ENCODE measurements at places on chromosomes 6 and 20. TPM values are rescaled to one million over a fixed set of nuclear protein-coding genes. Genes with fewer than 3 reads are reported as not detected.

GRCh38 chr20:57819691-57820380 lies 110.0 kb upstream of the PMEPA1 start:
- DNase-seq = no peak

- no peak for DNase-seq
These were observed 563.3 kb upstream of the MAP3K7 start for GRCh38 chr6:91149956-91150705.

DNA sequence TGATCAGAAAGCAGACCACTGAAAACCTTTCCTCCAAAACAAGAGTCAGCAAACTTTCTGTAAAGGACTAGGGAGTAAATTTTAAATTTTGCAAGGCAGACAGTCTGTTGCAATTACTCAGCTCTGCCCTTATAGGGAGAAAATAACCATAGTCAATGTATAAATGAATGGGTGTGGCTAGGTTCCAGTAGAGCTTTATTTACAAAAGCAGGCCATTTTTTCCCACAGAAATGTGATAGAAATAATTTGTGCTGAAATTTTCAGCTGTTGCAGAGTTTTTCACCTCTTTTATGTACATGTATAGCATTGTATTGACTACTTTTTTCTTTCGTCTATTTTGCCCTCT lies 7.7 kb downstream of the AMD1 start:
- no peak for DNase-seq

DNA sequence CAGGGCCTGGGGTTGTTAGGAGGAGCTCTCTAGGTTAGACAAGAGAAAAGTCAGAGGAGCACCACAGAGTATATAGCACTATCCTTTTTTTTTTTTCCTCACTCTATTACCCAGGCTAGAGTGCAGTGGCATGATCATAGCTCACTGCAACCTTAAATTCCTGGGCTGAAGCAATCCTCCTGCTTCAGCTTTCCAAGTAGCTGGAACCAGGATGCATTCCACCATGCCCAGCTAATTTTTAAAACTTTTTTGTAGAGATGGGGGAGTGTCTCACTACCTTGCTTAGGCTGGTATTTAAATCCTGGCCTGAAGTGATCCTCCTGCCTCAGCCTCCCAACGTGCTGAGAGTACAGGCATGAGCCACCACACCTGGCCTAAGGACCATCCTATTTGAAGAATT lies 19.3 kb upstream of the AKIRIN2 start:
- no peak for DNase-seq

- no peak for DNase-seq
These were observed 27.9 kb upstream of the ZFP64 start for GRCh38 chr20:52219441-52219840.

GRCh38 chr20:53923566-53924369 lies 146.6 kb downstream of the BCAS1 start:
- DNase-seq = no peak

- DNase-seq = peak; percentile 54
These were observed 571 bp upstream of the FOXC1 start for GRCh38 chr6:1609041-1609647.

GRCh38 chr6:33040157-33040556 lies 30.8 kb upstream of the HLA-DOA start:
- no peak for DNase-seq

GRCh38 chr6:40322336-40322735 lies 264.8 kb downstream of the LRFN2 start:
- DNase-seq = no peak

DNA sequence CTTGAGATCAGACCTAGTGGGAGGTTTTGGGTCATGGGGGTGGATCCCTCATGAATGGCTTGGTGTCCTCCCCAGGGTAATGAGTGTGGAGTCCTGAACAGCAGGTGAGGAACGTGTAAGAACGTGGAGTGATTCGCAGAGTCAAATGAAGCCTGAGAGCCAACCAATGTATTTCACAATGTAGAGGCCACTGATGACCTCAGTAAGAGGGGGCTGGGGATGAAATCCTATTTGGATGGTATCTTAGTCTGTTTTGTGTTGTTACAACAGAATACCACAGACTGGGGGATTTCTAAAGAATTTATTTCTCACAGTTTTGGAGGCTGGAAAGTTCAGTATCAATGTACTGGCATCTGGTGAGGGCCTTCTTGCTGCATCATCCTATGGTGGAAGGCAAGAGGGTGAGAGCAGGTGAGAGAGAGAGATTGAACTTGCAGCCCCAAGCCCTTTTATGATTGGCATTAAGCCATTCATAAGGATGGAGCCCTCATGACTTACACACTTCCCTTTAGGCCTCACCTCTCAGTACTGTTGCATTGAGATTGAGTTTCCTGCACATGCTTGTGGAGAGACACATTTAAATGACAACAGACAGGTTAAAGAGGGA lies 47.3 kb upstream of the HIVEP1 start:
- DNase-seq = no peak

ASIP gene
- total RNA-seq = not detected

PACRG gene
- not detected for total RNA-seq

ELOVL5 gene
- total RNA-seq = 75.6 TPM

PEDS1 gene
- total RNA-seq = 84.1 TPM

C6orf52 gene
- total RNA-seq = 4.3 TPM

All from Caco-2 (cell line).